NCI-H748 treated with DMSO at 0.1 percent for 48 hours (cell line): ENCODE measurements at places on chromosomes 6 and 20.

DNA sequence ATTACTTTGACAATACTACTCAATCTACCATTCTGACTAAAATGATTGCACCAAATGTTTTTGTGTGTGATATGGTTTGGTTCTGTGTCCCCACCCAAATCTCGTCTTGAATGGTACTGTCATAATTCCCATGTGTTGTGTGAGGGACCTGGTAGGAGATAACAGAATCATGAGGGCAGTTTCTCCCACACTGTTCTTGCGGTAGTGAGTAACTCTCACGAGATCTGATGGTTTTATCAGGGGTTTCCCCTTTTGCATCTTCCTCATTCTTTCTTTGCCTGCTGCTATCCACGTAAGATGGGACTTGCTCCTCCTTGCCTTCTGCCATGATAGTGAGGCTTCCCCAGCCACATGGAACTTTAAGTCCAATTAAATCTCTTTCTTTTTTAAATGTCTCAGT is 20.8 kb downstream of the SYCP2 start:
- DNase-seq = no peak

DNA sequence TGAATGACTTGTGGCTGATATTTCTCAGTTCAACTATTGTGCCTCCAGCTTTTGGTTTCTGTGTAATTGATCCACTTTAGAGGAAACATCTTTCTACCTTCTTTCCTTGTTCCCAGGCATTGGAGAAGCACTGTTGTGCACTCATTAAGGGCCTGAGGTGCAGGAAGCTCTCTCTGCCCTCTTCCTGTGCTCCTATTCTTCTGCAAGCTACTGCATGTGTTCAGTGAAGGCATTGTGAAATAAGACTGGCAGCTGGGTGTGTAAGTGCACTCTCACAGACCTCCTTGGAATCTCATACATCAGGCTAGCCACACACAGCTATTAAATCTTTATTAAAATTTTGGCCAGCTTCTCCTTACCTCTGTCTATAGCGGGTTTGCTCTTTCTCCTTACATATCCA is 177.8 kb downstream of the OGFRL1 start:
- DNase-seq = no peak

DNA sequence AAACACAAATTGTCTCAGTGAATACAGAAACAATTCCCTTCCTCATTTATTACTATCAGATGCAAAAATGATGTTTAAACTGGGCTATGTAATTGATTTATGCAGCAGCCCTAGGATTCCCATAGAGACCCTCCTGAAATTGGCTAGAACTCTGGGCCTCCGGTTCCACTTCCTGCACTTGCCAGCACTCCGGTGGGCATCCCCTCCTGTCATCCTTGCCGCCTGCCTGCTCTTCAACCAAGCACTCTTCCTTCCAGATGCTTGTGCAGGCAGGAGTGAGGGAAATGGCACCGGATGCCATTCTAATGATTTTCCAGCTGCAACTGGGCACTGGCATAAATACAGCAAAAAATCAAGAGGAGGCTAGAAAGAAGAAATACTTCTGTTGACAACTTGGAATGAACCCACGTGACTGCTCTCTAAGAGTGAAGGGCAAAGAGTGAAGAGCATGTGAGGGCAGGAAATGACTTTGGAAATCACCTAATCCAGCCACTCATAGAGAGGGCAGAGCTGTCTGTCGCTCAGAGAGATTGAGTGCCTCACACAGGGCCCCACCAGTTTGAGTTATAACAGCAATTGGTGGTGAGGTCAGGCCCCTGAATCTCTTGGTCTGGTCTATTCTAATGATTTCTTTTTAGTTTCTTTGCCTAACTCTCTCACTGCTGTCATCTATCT is 3.7 kb upstream of the NEDD9 start:
- DNase-seq = no peak

DNA sequence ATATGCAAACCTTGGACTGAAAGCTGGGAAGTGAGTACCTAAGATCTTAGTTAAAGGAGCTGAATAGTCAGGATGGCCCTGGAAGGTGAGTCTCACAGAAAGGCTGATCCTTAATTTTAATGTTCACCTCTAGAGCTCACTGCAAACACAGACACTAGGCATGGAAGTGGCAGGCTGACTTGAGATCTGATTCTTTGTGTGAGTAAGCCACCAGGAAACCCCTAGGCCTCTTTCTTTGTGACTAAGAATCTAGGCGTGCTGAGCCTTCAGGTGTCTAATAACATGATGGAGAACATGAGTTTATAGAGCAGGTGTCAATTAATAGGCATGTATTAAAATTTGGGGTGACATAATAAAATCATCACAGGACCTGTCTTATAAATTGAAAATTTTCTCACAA is 642.2 kb downstream of the EYS start:
- DNase-seq = no peak

- no peak for DNase-seq
These were observed 146.7 kb upstream of the PTPN1 start for GRCh38 chr20:50363479-50363878.

DNA sequence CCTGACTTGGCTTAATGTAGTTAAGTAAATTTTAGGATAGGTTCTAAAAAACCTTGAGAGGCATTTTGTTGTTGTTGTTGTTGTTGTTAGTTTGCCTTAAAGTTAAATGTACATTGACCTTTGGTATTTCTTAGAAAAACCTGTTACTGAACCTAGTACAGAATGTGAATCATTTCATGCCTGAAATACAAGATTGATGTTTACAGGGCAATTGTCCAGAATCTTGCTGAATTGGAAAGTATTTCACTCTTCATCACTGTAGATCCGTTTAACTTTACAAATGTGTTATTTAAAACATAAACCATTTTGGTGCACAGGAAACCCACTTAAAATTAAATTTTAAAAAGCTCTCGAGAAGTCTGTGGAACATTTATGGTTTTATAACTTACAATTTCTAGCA is 75.0 kb downstream of the CEP57L1 start:
- no peak for DNase-seq

DNA sequence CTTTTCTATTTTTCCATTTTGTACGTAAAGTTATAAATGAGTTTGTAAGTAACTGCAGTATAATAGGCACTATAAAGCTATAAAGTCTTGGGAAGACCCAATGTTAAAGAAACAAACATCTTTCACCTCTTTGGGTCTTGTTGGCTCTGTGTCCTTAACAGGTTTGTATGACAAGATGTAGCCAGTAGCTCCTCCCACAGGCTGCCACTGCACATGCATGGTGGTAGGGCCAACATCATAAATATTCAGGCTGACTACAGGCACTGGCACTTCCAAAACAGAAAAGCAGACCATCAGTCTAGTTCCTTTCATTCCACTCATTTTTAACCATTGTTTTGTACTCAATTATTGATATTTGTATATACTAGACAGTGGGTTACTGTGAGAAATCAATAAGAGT is 59.9 kb downstream of the COL12A1 start:
- DNase-seq = no peak

GRCh38 chr20:31717478-31718201 is 5.0 kb downstream of the BCL2L1 start:
- no peak for DNase-seq

DNA sequence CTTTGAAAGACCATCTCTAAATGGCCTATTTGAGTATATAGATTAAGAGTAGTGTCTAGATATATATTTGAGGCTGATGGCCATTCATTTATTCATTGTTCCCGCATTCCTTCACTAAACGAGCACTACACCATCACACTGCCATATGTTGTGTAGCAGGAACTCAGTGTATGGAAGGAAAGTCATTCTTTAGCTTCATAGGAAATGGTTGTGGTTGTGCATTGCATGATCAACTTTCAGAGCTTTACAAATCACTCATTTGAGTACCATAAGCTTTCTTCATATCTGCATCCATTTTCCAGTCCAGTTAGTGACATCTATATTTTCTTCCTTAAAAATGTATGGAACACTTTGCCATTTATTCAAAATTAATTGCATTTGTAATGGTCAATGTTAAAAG is 97.9 kb downstream of the ARID1B start:
- DNase-seq = no peak

GRCh38 chr6:75144386-75144785 is 61.5 kb downstream of the COL12A1 start:
- DNase-seq = no peak

GRCh38 chr6:85677234-85677956 is 34.7 kb upstream of the SYNCRIP start:
- DNase-seq = peak; percentile 25

- no peak for DNase-seq
These were observed 93.0 kb upstream of the ELOVL5 start for GRCh38 chr6:53441761-53442160.

DNA sequence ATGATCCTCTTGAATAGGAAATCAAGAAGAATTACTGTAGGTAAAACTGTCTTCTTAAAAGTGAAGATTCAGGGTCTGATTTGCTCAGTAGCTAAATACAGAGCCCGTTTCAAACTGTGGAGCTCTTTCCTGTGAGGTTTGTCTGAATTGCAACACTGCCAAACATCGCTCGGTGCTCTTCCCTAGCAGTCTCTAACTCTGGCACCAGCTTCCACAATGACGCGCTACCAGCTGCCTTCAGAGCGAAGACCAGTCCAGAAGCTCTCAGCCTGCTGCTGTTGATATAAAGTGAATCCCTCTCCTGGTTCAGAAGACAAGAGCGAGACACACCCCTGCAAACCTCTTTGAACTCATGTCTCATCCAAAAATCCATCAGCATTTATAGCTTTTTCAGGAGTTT is 447.0 kb downstream of the LMBRD1 start:
- DNase-seq = no peak

- DNase-seq = no peak
These were observed 24.0 kb downstream of the IL20RA start for GRCh38 chr6:137020776-137021175.

- no peak for DNase-seq
These were observed 104.9 kb downstream of the TULP4 start for GRCh38 chr6:158416883-158417759.

DNA sequence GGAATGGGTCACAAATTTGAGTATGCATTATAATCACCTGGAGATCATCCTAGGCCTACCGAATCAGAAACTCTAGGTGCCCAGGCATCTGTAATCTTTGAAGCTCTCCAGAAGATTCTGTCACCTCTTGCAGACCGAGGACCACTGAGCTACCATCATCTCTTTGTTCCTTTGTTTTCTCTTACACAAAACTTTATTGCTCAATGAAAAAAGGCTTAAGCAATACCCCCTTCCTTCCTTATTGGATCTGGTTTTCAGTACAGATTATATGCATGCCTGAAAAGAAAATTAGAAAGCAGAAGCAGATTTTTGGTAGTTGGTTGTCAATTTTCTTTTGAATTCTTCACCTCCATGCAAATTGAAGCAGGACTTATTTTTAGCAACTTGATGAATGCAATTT is 31.3 kb downstream of the STX11 start:
- DNase-seq = no peak

DNA sequence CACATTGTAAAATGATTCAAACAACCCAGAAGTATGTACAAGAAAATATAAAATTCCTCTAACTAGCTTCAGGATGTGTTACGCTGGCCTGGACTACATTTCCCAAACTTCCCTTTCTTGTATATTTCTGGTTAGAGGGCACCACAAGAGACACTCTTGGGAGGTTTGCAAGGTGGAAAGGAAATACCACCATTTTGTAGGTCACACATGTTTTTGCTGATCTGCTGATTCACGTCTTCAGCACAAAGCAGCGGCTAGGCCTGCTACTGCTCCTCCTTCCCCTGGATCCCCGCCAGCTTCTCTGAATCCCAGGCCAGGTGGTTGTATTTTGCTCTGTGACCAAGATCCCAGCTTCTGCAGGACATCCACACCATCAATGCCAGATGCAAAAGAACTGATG is 104.2 kb downstream of the AGPAT4 start:
- DNase-seq = peak; percentile 43

GRCh38 chr20:63538204-63539091 is 1.3 kb upstream of the PTK6 start:
- no peak for DNase-seq

DNA sequence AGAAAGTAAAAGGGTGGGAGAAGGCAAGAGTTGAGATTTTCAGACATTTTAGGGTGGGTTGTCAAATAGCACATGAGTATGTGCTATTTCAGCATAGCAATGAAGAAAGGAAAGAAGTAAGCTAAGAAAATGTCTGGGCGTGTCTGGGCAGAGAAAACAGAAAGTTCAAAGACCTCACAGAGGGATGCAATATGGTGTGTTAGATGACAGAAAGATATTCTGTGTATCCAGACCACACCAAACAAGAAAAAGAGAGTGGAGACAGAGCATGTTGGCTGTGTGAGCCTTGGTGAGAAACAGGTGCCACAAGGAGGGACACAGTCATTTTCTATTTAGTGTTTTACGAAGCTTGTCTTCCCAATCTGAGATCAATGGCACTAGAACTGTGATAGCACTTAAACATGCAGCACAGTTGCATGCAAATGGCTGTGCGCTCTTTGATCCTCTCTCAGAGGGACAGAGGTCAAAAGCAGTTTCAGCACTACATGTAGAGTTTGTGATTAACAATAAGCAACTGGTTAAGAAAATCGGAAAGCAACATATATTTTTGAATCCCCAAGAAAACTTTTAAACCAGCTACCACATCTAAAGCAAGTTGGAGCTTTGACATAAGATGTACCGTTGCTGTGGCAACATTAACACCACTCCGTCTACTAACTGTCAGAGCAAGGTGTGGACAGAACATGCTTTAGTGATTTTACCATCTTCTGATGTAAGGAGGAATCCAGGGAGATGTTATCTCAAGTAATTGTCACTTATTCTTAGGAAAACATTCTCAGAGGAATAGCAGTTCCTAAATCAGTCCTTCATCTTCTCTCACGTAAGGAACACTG is 515.5 kb upstream of the NOX3 start:
- DNase-seq = no peak

GRCh38 chr20:34562641-34563040 is 4.1 kb downstream of the MAP1LC3A start:
- DNase-seq = no peak

DNA sequence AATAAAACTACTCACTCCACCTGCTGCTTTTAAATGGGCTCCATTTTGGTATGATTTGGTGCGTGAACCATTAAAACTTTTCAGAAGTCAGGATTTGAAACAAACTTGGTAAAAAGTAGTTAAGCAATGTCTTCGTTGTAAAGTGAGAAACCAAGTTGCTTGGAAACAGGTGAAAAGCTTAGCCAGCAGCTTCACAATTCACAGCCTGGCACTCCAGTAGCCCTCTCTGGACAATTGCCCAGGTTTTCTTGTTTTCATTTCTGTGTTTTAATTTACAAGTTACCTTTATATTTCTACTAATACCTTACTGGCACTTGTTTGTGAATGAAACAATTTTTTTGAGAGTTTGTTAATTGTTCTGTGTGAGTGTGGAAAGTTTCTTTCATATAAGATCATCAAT is 12.8 kb downstream of the NT5E start:
- no peak for DNase-seq

DNA sequence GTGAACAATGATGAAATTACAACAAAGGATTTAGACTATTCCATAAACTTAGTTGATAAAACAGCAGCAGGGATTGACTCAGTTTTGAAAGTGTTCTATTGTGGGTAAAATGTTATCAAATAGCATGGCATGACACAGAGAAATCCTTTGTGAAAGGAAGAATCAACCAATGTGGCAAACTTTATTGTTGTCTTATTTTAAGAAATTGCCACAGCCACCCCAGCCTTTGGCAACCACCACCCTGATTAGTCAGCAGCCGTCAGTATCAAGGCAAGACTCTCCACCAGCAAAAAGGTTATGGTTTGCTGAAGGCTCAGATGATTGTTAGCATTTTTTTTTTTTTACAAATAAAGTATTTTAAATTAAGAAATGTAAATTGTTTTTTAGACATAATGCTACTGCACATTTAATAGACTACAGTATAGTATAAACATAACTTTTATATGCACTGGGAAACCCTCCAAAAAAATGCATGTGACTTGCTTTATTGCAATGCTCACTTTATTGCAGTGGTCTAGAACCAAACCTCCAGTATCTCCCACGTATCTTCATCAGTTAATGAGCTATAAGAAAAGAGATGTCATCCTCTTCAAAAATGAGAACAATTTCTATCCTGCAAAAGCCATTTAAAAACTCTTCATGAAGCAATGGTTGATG is 162.7 kb downstream of the SOBP start:
- no peak for DNase-seq
